ENCODE measurements at places on chromosomes 6 and 20.

- no peak for DNase-seq
Measured at GRCh38 chr20:48358176-48359054, 469.4 kb downstream of the PREX1 start.

DNA sequence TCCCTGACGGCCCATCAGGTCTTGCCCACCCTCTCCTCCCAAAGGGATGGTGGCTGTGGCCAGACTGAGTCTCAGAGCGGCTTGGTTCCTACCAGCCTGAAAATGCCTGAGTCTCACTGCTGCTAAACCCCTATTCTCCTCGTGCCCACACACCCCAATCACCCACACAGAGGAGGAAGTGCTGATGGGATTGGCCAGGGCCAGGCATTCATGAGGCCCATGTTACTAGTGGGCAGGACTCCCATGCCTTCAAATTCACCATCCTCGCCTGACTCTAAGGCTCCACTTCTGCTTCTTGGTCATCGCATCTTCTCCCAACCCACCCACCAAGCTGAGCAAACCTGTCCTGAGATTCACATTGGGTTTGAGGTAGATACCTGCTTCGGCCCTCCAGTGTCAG lies 80.1 kb upstream of the CST7 start:
- no peak for DNase-seq

DNA sequence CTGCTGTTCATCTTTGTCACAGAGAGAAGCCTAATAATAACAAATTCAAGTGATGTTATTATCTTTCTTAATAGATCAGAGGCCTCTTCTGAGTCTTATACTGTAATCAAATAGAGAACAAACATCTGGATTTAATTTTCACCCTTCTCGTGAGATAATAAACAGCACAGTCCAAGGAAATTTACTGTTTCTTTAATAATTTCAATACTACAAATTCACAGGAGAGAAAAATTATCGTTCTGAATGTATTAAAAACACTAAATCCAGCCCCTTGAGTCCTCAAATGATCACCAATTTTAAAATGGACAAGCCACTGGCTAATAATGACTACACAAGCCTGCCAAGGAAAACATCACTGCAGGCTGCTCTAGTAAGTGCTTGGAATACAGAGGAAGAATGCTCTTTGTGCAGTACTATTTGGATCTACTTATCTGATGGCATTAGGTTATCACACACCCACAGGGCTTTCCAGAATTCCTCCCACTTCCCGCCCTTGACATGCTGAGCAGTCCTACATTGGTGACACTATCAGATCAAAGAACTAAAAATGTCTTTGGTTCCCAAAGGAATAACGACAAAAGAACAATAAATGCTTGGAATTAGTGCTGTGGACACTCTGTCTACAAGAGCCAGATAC lies 38.1 kb downstream of the SYNE1 start:
- DNase-seq, result peak; percentile 5

- peak; percentile 93 for DNase-seq
Measured at GRCh38 chr6:139753198-139753861, 378.9 kb upstream of the CITED2 start.

DNA sequence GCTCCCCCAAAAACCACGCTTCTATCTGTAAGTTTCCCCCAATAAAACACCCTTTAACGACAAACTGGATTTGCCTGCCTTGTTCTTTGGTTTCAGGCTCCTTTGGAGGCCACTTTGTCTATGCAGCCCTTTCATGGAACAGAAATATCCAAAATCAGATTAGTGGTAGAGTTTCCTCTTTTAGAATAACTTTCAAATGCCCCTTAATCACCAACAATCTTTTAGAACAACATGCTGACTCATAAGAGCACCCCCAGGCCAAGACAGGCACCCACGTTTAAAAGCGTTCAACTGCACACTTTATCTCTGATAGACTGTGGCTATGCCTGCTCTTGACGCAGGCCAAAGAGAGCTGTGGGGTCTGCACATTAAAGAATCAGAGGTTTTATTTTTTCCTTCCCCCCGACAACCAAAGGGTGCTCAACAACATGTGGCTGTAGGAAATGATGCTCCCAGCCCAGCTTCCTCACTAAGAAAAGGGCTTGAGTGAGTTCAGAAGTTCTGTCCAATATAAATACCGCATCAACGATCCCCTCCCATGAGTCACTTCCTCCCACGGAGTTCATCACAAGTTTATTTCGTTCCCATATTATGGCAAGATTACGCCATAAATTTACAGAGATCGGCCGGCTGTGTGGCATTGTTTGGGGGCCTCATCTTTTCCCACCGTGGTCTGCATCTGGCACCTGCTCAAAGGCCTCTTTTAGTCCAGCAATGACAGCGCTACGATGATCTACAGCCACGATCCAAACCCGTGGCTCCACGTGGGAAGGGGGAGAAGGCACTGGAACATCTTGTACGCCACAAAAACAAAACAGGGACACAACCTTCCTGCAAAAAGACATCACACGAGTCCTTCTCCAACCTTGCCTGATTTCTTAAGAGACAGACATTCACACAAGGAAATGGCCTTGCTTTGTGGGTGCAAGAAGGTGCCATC lies 88.8 kb upstream of the NFATC2 start:
- DNase-seq, result peak; percentile 99

GRCh38 chr6:47083586-47084047 lies 41.5 kb upstream of the ADGRF1 start:
- DNase-seq, result peak; percentile 73

GRCh38 chr6:115456848-115457247 lies 603.8 kb downstream of the FRK start:
- no peak for DNase-seq

DNA sequence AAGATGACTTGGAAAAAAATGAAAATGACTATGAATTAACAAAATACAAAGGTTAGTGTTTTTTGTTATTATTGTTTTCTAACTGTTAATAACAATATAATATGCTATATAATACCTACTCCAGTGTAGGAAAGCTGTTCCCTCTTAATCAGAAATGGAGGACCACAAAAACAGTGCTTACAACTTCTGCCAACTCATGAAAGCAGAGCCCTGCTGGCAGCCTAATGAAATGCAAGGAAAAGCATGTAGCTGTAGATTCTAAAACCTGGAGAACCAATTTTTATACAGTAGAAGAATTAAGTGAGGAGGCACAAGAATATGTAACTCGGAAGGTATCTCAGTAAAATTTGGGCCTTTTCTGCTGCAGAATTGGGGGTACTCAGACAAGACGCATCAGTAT lies 29.4 kb downstream of the PHIP start:
- peak; percentile 26 for DNase-seq

GRCh38 chr6:3124667-3125066 lies 6.2 kb downstream of the BPHL start:
- DNase-seq, result no peak

- DNase-seq, result no peak
Measured at GRCh38 chr6:96760153-96760687, 77.1 kb downstream of the GPR63 start.

DNA sequence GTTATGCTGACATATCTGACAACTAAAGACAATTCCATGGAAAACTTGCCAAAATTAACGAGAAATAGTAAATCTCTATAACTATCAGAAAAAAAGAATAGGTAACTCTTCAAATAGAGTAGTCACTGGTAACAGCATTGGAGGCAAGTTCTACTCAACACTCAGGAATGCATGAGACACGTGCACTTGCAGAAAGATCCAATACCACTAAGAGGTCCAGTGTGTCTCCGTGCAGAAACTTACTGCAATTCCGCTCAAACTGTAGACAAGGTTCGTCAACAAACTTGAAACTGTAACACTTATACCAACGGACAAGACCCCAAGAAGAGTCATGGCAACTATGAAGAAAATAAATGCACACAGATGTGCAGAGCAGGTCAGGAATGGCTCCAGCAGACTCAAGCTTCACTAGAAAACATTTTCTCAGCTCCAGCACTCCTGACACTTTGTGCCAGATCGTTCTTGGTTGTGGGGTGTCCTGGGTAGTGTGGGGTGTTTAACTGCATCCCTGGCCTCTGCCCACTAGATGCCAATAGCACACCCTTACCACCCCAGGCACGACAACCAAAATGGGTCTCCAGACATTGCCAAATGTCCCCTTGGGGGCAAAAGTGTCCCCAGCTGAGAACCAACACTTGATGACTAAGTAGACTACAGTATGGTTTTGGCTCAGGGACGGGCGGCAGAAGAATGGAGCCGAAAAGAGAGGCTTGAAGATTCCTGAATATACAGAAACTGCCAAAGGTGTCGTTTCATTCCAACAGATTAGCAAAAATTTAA lies 134.8 kb downstream of the DTNBP1 start:
- DNase-seq, result no peak

GRCh38 chr6:144283646-144284477 lies 1.3 kb upstream of the UTRN start:
- peak; percentile 39 for DNase-seq

DNA sequence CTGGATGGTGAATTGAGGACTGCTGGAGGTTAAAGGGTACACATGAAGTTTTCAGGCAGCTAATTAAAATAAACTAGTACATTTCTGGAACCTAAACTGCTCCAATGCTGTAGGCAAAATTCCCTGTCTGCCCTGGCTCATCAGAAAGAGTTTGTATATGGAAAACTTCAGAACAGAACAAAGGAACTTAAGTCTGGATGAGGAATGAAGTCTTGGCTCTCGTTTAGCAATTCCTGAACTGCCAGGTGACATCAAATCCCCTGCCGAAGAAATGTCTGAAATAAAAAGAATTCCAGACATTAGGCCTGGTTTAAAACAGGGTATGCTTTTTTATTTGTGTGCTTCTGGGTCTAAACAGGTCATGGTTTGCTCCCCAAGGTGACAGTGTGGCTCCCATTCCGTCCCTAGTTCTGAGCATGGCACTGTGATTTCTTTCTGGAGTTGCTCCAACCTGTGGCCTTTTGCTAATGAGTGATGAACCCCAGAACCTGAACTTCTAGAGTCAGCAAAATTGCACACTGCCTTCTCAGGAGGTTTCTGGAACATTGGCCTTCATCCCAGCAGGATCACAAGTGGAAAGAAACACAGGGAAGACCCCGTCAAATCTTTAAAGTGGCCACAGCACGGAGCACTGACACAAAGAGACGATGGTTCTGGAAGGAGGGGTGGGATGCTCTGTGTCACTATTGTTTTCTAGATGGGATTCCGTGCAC lies 129.4 kb upstream of the NAA20 start:
- no peak for DNase-seq

DNA sequence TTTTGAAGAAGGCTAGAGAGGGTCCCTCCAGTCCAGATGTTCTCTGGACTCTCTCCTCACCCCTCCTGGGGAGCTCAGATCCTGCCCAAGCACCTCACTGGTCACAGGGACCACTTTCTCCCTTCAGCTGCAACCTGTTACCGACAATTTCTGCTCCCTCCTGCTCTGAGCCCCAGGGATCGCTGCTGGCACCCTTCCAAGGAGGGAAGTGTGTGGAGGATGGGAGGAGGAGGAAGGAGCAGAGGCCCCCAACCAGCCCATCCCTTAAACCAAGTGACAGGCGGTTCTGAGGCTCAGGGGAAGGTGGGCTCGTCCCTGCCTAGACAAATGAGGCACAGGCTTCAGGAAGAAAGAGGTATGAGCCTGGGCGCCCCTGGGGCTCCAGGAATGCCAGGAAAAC lies 13.9 kb downstream of the PMEPA1 start:
- no peak for DNase-seq

GRCh38 chr6:159970659-159971063 lies 1.8 kb downstream of the IGF2R start:
- DNase-seq, result no peak

GRCh38 chr6:113129991-113130390 lies 727.2 kb upstream of the MARCKS start:
- no peak for DNase-seq

- DNase-seq, result no peak
Measured at GRCh38 chr6:98146656-98147055, 687.7 kb upstream of the POU3F2 start.

Measured in fibroblast of skin of right biceps (primary cell).